ENCODE measurements at places on chromosomes 16 and 17.
A peak's percentile ranks its signal among the peaks of the same experiment; 100 is the strongest.

GRCh38 chr17:81346908-81347349, 48.3 kb upstream of the BAHCC1 start:
- no peak for DNase-seq

- DNase-seq = no peak
Measured at GRCh38 chr17:57038486-57038885, 46.6 kb upstream of the AKAP1 start.

DNA sequence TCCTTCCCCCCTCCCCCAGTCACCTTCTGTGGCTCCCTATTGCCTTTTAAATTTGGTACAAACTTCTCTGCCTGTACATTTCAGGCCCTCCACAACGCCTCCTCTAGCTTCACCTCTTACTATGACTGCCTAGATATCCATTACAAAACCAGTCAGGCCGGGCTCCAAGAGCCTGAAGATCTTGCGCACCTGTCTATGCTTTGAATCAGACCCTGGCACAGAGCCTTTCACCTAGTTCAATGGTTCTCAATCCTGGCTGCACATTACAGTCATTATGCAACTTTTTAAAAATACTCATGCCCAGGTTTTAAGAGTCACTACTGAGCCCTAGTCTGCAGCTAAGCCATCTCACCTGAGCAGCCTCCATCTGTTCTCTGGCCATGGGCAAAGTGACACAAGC, 1.6 kb upstream of the GAS7 start:
- DNase-seq = no peak

- DNase-seq = no peak
Measured at GRCh38 chr17:69525920-69526841, 111.7 kb downstream of the MAP2K6 start.

- no peak for DNase-seq
Measured at GRCh38 chr17:28497931-28498330, 8.2 kb upstream of the FOXN1 start.

GRCh38 chr16:3188925-3189825, 1.2 kb downstream of the OR1F1 start:
- DNase-seq = peak; percentile 45

DNA sequence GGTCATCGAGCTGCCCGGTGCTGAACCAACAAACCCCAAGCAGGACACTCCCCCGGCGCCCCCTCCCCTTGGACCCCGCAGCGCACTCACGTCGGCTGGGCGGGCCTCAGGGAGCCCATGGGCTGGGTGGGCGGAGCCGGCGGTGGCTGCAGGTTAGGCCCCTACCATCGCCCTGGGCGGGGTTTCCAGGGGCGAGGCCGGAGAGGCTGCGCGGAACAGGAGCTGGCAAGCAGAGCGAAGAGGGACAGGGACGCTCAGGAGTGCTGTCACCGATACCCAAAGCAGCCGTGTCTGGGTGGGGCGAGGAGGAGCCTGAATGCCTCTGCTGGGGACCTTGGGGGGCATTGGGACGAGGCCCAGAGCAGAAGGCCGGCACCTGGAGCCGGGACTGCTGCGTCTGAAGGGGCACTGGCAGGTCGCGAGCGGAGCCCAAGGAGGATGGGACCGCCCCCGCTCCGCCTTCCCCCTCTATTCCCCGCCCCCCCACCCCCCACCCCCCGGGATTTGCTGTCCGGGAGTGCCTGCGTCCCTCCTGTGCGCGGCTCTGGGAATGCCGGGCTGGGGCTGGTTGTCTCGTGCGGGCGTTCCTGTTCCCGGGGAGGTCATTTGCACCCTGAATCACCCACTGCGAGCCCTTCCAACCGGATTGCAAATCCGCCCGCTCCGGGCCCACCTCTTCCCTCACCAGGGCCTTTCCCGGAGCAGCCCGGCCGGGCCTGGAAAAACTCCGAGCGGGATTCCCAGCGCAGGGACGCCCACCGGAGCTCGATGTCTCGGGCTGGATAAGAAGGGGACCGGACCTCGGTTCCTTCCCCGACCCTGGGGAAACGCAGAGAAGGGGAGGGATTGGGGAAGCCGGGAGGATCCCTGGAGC, 902 bp downstream of the ARHGAP27 start:
- peak; percentile 79 for DNase-seq

GRCh38 chr16:15900357-15900756, 12.0 kb upstream of the CEP20 start:
- DNase-seq = no peak

DNA sequence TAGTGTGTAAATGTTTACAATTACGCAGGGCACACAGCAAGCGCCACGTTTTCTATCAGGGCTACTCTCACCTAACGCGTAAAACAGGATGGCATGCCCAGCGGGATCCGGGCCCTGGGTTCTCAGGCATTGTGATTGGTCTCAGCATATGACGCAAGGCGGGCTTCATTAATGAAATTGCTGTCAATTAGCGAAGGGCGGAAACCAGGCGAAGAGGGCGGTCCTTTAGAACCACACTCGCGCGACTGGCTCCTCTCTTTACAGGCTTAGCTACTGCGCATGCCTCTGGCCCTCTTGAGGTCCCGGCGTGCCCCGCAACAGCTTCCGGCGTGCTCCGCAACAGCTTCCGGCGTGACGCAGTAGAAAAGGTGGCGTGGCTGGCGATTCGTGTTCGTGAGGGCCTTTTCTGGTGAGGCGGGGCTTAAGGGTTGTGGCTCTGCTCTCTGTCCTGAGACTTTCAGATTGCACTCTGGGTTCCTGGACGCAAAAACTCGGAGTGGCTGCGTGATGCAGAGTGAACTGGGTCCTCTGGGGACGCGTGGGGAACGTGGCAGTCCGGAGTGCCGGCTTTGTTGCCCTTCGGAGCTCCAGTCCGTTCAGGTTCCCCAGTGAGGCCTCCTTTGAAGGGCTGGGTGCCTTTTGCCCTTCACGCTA, 9.2 kb downstream of the OR2C1 start:
- peak; percentile 87 for DNase-seq

- DNase-seq = no peak
Measured at GRCh38 chr16:71895679-71896365, 491 bp downstream of the IST1 start.

GRCh38 chr17:77210331-77210730, 69.6 kb downstream of the SEC14L1 start:
- no peak for DNase-seq

DNA sequence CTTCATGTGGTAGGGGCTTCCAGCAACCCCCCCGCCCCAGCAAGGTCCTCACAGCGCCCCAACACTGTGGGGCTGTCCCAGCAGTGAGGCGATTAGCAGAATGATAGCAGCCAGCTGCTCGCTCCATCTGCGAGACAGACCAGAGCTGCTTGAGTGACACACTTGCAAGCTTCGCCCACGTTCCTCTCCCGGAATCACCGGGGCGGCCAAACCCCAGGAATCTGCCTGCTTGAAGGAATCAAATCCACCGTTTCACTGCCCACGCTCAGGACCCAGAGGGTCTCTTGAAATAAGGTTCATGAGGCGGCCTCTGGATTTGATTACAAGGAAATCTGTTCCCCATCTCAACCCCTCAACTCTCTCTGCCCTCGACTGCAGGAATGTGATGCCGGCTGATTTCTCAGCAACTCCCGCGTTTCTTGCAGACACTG, 356.0 kb downstream of the C16orf95 start:
- DNase-seq = no peak

GRCh38 chr17:45273551-45273957, 11.7 kb upstream of the SPATA32 start:
- no peak for DNase-seq

- DNase-seq = no peak
Measured at GRCh38 chr17:49459401-49459984, 35.6 kb upstream of the NGFR start.

DNA sequence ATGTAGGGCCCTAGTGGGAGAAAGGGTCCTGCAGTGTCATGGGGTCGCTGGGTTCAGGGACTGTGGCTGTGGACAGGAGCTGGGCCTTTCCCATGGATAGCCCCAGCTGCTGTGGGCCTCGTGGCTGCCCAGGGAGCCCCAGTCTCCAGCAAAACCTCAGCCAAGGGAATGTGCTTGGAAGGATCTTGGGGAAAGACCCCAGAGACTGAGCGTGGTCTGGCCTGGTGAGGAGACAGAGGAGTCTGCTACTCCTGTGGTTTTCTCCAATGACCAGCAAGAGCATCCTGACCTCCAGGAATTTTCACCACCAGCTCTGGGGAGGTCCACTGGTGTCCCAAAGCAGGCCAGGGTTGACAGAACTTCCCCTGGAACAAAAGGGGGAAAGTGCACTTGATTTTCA, 42.3 kb downstream of the RNF112 start:
- no peak for DNase-seq

DNA sequence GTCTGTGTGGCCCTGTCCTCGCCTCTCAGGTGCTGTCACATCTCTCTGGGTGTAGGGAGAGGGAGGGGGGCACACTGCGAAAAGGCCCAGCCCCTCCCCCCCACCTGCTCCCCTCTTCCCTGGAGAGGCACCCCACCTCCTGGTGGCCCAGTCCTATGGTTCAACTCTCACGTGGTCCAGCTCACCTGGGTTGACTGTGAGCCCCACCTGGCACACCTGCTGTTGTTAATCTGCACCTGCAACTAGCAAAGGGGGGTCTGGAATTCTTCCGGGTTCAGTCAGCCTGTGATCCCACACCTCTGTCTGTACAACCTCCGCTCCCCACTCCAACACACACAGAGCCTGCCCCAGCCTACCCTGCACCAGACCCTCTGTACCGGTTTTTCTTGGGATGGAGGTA, 2.0 kb upstream of the SYNGR2 start:
- no peak for DNase-seq

- no peak for DNase-seq
Measured at GRCh38 chr17:12222392-12222791, 201.7 kb downstream of the MAP2K4 start.

DNA sequence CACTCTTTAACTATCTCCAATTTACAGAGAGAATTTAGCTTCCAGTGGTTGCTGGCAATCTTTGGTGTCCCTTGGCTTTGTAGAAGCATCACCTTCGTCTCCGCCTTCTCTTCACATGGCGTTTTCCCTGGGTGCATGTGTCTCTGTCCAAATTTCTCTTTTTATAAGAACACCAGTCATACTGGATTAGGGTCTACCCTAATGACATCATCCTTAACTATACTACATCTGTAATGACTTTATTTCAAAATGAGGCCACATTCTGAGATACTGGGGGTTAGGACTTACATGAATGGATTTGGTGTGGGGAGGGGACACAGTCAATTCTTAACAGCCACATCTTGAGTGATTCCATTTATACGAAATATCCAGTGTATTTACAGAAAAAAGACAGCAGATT, 22.2 kb downstream of the CACNG4 start:
- no peak for DNase-seq

GRCh38 chr17:35447499-35447898, 1.1 kb downstream of the SLFN13 start:
- no peak for DNase-seq

GRCh38 chr17:12637015-12637414, 28.7 kb upstream of the MYOCD start:
- DNase-seq = no peak

DNA sequence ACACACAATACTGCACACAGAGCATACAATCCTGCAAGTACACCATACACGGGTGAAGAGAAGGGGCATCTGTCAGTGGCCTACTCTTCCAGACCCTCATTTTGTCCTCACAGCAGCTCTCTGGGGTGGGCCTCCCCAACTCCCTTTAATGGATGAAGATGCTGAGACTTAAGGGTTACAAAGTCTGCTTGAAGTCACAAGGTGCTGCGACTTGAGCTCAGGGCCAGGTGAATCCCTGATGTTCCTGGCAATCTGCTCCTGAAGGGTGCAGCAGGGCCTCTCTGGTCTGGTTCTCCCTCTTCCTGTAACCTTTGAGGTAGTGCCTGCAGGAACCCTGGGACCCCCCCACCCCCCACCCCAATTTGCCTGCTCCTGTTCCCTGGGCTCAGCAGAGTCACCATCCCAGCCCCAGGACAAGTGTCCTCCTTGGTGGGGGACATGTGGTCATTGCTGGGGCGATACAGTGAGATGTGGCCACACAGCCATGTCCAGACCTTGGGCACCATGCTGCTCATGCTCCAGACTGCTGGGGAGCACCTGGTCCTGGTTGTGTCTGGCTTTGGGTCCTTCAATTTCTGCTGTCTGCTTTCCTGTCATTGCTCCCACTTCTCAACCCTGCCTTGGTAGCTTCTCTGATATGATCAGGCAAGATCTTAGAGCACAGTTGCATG, 107.5 kb downstream of the METRNL start:
- DNase-seq = no peak

- no peak for DNase-seq
Measured at GRCh38 chr17:40551879-40552768, 13.1 kb downstream of the CCR7 start.

- no peak for DNase-seq
Measured at GRCh38 chr17:73194514-73195222, 1.8 kb downstream of the COG1 start.

DNA sequence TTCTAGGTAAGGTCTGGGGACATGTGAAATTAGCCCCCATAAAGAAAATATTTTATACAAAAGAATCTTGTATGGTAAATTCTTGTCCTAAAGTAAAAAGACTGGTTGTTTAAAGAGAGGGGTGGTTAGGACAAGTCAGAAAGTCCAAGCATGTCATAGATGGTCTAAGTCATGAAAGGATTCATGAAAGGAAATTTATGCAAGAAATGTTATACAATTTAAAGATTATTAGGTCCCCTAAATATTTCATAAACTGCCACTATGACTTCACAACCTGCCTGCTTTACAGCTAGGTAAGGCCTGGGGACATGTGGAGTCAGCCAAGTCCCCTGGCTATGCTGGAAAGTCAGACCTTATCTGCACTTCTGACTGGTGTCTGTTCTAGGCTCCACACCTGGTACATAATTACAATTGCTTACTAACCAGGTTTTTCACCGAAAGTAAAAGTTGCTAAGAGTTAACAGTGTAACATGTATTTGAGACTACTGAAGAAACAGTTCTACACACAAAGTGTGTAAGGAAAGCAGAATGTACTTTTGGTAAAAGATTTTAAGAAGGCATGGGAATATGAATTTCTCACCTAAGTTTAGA, 17.0 kb downstream of the N4BP1 start:
- DNase-seq = no peak

DNA sequence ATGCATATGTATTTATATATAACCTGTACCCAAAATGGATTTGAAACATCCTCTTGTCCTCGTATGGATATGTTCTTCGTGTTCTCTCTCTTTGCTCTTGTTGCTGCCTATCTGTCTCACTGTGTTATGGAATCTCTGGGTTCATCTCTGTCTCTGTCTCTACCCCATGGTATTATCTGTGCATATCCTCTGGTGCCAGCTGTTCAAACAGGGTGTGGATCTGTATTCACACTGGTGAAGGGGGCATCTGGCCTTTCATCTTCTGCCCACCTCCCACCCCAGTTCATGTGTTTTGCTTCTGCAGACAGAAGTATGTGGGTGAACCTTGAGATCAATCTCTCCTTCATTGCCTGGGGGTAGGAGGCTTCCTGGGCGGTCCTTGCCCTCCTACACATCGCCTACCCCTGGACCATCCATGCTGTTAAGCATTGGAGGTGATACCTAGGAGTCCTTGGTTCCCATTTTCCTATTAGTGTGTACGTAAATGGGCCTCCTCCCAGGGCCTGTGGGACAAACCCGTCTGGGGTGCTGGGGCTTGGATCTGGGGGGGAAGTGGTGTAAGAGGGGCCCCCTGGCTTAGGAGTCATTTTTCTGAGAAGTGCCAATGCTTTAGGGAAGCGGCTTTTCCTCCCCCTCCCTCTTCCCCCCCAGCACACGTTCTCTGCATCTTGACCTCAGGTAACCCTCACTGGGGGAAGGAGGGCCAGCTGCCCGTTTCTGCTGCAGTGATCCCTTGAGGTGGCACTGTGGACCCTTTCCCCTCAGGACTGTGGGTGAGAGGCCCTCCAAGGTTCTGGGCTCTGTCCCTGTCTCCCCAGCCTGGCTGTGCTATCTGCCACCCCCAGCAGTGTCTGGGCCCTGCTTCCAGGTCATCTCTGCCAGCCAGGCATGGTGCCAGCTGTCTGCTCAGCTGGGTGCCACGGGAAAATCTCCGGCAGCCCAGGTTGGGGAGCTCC, 21.1 kb downstream of the RARA start:
- no peak for DNase-seq

GRCh38 chr17:2455956-2456355, 55.1 kb upstream of the MNT start:
- no peak for DNase-seq

Measured in activated naive CD4-positive, alpha-beta T cell treated with Interleukin-2 at 50 U/mL for 16 hours (primary cell).